Cortex of kidney (tissue), 1 donor: ENCODE measurements at places on chromosomes 16 and 17.

GRCh38 chr17:75995385-75995925 is 5.2 kb upstream of the CDK3 start:
- no peak for DNase-seq

GRCh38 chr16:50622029-50622428 is 59.1 kb downstream of the SNX20 start:
- DNase-seq: no peak

DNA sequence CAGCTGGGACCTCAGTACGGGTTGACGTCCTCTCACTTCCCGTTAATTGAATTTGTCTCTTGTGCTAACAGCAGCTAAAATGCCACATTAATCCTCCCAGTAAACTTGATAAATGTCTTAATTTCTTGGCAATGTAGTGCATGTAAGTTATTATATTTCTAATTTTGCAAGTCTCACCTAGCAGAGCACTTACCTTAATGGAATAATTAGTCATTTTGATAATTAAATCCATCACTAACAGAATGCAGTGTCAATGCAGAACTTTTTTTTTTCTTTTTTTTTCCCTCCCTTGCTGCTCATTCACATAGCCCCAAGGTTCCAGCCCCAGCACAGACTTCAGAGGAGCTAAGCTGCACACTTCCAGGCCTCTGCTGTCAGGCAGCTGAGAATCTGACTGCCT is 376.5 kb downstream of the RBFOX1 start:
- no peak for DNase-seq

DNA sequence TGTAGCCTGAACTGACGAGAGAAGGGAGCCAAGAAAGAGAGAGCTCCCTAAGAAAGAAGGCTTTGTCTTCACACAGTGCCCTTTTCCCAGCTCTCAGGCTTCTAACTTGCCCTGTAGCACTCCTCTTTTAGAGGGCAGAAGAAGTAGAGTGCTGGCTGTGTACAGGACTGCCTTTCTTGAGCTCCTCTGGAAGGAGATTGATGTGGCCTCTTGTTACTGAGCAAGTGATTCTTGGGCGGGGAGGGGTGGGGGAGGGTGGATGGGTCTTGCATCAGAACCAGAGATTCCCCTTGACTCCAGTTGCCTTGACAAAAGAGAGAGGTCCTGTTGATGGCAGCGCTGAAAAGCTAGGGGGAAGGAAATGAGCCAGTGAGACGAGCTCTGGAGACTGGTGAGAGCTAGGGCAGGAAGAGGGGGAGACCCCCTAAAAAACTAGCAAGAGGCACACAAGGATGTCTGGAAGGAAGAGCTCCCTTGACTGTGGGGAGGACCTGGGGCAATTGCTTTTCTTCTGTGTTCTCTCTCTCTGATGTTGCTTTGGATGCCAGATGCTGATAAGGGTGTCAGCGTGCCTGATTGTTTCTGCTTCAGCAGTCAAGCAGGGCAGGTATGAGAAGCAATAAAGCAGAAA is 18.4 kb downstream of the GPR179 start:
- no peak for DNase-seq

DNA sequence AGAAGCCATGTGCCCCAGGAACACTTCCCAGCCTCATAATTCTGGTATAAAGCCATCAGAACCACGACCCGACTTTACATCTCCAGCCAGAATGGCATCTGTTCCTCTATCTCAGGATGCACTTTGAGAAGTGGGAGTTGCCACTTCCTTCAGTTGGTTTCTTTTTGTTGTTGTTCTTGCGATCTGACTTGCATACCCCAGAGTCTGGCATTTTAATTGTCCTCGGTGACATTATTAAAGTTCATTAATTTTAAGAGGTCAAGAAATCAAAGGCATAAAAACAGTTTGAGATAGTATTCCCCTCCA is 13.5 kb downstream of the MARCHF10 start:
- DNase-seq: no peak

DNA sequence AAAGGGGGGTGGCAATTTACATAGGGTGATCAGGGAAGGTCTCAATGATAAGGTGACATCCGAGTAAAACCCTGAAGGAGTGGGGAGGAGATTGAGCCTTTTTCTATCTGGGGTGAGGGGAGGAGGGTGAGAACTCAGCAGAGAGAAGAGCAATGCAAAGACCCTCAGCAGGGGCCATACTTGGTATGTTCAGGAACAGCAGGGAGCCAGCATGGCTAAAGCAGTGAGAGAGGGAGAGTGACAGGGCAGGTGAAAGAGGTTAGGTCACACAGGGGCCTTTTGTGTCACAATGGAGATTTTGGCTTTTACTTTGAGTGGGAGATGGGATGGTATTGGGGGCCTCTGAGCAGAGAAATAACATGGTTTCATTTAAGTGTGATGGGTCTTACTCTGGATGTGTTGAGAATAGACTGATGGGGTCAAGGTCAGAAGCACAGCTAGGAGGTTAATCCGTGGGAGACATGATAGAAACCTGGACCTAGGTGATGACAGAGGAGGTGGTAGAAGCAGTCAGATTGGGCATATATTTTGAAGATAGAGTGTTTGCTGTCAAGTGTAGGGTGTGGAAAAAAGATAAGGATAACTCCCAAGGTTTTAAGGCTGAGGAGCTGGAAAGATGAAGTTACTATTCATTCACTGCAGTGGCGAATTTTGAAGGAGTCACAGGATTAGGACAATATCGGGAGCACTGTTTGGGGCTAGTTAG is 6.2 kb downstream of the SP2 start:
- DNase-seq: no peak
